ENCODE measurements at places on chromosomes 7 and 10.

DNA sequence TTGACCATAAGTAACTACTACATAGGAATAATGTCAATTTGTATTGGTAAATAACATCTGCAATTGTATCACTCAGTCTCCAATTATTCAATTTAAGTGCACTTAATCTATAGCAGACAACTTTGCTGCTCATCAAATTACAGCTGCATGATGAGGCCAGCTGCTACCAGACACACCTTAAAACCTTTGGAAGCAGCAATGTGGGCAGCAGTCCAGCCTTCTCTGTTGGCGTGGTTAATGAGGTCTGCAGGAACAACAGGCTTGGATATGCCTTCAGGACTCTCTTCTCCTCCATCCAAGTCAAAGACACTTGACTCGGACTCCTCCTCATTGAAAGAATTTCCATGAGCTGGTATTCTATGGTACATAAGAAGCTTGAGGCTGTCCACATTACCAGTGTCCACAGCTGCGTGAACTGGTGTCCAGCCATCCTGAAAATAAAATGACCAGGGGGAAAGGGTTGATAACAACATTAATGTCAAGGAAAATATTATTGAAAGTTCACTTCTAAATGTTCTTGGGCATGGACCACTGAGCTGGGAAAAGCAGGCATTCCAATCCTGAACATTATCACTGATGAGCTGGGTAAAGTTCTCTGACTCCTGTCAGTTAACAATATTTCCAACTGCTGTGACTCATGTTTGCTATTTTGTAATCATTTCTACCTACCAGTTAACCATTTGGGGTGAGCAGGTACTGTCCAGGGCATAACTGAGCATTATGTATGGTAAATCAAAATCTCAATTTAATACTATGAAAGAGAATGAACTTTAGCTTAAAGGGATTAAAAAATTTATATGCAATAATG lies 95.7 kb downstream of the CTTNBP2 start:
- DNase-seq: no peak

DNA sequence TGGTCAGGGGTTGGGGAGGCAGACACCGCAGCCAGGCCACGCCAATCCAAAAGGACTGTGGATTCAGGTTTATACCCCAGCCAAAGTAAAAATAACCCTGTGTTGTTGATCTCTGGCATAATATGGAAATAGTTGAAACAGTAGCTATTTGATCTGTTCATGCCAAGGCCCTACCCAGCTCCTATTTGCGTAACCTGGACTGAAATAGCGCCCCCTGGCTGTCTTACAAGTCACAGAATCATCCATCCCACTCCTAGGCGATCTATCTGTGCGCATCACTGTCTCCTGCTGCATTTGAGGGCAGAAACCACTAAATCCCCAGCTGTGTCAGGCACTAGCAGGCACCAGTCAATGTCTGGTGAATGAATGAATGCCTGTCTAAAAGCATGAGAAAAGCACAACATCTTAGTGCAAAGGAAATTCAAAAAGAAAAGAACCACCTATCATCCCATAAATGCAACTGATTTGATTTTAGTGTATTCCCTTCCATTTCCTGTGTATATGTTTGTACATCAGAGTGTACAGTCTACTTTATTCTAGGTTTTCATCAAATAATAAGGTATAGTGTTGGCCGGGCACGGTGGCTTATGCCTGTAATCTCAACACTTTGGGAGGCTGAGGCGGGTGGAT lies 160.0 kb downstream of the SLIT1 start:
- peak; percentile 30 for DNase-seq

GRCh38 chr10:114854906-114855305 lies 33.3 kb downstream of the FHIP2A start:
- no peak for DNase-seq

GRCh38 chr10:99975106-99975829 lies 34.5 kb downstream of the DNMBP start:
- no peak for DNase-seq

- no peak for DNase-seq
Observed at GRCh38 chr7:82964150-82964882, 198.4 kb downstream of the PCLO start.

DNA sequence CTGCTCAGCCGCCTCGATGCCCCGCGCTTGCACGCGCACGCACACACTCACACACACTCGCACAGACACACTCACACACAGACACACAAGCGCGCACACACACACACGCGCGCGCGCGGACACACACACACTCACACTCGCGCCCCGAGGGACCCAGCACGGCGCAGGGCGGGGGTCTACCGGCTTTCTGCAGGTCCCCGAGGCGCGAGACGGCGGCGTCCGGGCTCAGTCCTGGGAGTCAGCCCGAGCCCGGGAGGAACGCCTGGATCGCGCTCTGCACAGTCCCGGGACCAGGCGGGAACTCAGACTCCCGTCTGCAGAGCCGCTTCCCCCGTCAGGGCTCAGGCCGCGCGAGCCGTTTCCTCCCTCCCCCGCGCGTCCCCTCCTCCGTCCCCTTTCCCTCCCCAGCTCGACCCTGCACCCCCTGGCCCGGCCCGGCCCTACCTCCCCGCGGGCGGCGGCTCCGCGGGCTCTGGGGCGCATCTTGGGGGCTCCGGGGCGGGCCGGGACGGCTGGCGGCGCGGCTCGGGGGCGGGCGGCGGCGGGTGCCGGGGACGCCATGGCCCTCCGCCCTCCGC lies 464 bp downstream of the DENND2A start:
- DNase-seq: no peak

DNA sequence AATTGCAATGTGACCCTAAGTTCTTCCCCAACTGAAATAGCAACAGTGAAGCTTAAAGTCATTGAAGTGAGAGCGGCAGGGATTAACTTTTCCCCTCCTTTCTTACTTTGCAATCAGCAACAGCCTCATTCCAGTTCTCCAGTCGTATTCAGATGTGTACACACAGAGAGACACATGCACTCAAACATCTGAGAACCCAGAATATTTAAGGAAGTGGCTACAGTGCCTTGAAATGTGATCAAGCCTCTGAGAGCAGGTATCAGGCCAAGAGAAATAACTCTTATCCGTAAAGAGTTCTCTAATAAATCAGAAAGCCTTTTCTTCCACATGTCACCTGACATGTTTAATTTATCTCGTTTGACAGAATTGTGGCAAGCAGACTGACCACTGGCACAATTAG lies 388.9 kb upstream of the NPVF start:
- DNase-seq: no peak

GRCh38 chr7:36112969-36113368 lies 40.1 kb upstream of the EEPD1 start:
- no peak for DNase-seq

DNA sequence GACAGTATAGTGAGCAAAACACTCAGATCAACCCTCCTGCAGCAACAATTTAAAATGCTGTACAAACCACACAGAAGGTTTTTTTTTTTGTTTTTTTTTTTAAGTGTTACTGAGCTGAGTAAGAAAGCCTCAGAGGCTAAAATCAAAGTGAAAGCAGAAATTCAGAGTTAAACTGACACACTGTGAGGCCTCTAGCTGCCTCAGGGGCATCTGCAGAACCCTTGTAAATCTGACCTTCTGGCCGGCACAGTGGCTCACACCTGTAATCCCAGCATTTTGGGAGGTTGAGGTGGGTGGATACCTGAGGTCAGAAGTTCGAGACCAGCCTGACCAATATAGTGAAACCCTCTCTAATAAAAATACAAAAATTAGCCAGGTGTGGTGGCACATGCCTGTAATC lies 7.4 kb upstream of the GNA12 start:
- DNase-seq: no peak

GRCh38 chr7:47561715-47562446 lies 20.0 kb downstream of the TNS3 start:
- DNase-seq: no peak

DNA sequence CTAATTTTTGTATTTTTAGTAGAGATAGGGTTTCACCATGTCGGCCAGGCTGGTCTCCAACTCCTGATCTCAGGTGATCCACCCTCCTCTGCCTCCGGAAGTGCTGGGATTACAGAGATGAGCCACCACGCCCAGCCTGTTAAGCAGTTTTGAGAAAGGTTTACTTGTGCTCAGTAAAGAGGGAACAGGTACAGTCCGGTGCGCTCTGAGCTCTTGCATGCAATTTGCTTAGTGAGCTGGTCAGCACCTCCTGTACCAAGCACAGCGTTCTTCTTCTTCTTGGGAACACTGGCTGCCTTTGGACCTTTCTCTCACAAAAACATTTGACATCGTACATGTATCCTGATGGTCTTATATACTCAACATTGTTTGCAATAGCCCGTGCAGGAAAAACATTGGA lies 118.3 kb downstream of the AKR1D1 start:
- DNase-seq: no peak
